ENCODE measurements at places on chromosomes 11 and 22.

- DNase-seq, result no peak
Measured at GRCh38 chr11:12175694-12176241, 65.4 kb downstream of the MICAL2 start.

- DNase-seq, result no peak
Measured at GRCh38 chr22:41047801-41048211, 44.6 kb upstream of the EP300 start.

DNA sequence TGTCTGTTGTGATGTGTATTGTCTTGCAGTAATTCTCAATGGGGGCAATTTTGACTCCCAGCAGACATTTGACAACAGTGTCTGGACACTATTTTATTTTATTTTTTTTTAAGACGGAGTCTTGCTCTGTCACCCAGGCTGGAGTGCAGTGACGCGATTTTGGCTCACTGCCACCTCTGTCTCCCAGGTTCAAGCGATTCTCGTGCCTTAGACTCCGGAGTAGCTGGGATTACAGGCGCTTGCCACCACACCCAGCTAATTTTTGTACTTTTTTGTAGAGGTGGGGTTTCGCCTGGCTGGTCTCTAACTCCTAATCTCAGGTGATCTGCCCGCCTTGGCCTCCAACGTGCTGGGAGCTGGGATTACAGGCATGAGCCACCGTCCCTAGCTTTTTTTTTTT lies 1.4 kb downstream of the RPS6KB2 start:
- no peak for DNase-seq

GRCh38 chr11:131373095-131373725 lies 2.8 kb downstream of the NTM start:
- DNase-seq, result no peak

DNA sequence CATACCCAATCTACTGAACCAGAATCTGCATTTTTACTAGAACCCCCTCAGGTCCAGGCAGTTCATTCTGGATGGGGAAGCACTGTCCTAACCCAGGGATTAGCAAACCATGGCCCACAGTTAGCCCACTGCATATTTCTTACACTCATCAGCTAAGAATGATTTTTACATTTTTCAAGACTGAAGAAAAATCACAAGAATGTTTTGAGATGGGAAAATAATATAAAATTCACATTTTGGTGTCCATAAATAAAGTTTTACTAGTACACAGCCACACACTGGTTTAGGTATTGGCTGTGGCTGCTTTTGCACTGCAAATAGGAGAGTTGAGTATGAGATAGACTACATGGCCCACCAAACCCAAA lies 59.4 kb downstream of the PPFIBP2 start:
- DNase-seq, result no peak

GRCh38 chr11:8459711-8460399 lies 134.2 kb downstream of the STK33 start:
- no peak for DNase-seq

GRCh38 chr11:22130462-22131053 lies 62.3 kb upstream of the ANO5 start:
- no peak for DNase-seq

DNA sequence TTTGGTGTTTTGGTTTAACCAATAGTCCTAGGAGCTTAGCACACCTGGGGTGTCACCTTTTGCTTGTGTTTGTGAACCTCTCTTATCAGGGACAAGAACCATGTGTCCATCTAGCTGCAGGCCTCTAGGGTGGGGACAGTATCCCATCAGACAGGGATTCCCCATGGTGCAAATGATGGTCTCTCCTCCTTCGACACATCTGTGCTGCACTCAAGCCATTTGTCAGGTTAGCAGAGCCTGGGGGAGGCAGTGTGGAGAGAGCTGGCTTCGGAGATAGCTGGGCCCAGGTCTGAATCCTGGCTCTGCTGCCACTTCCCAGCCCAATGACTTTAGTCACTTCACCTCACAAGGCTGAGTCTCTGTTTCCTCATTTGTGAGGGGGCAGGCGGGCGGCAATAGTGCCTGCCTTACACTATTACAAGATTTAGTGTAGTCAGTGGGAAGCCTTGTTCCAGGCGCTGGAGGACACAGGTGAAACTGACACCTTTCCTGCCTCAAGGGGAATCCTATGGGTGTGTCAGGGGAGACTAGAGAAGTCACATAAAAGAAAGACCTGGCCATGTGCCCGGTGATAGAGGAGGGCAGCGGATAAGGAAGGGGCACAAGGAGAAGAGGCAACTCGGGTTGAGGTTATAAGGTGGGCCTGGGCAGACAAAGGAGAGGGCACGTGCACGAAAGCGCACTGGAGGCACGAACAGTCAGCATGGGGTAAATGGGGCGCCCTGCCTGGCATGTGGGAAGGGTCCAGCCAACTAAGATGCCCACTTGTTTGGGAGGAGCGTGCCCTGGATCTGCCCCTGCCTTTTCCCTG lies 12.6 kb downstream of the KLHL35 start:
- DNase-seq, result no peak

GRCh38 chr11:96204721-96205459 lies 138.1 kb downstream of the MAML2 start:
- DNase-seq, result no peak

GRCh38 chr11:88398372-88398771 lies 60.8 kb upstream of the CTSC start:
- DNase-seq, result no peak

DNA sequence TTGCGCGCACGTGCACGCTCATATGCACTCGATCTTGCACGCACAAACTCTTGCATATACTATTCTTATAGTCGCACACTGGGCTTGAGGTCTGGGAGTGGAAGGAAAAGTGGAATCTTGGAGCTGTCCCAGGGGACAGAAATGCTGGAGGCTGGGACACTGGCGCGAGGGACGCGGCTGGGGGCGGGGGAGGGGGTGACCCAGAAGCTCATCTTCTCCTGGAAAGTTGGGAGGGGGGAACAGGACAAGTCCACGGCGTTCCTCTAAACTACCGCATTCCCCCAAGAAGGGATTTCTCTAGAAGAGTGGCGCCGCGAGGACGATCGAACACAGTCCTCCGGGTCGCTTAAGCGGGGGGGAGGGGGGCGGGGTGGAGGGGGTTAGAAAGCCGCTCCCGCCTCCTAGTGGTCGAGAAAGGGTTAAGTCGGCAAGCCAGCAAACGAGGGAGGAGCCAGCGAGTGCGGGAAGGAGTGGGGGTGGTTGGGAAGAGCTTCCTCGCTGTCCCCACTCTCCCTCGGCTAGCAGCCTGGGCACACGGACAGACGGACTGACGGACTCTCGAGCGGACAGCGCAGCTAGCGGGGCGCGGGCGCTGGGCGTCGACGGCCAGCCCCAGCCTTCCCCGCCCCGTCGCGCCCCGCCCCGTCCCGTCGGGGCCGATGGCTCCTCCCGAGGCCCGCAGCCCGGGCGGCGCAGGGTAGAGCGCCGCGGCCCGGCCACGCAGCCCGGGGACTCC lies at the start of gene RTN4RL2:
Gene RTN4RL2, plus strand, starts transcription at position 507 of the 736 bp plus-strand sequence. CDS start 338 bp downstream, outside the sequence.
- DNase-seq, result no peak

DNA sequence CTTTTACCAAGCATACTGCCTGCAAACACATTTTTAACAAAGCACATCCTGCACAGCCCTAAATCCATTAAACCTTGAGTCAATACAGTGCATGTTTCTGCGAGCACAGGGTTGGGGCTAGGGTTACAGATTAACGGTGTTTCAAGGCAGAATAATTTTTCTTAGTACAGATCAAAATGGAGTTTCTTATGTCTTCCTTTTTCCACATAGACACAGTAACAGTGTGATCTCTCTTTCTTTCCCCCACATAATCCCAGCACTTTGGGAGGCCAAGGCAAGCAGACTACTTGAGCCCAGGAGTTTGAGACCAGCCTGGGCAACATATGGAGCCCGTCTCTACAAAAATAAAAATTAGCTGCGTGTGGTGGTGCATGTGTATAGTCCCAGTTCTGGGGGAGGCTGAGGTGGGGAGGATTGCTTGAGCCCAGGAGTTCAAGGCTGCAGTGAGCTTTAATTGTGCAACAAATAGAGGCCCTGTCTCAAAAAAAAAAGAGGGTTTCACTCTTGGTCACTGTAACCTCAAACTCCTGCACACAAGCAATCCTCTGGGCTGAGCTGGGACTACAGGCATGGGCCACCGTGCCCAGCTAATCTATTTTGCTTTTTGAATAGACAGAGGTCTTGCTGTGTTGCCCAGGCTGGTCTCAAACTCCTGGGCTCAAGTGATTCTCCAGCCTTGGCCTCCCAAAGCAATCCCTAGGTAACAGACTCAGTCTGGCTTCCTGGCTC lies 19.7 kb upstream of the SLC3A2 start:
- no peak for DNase-seq

DNA sequence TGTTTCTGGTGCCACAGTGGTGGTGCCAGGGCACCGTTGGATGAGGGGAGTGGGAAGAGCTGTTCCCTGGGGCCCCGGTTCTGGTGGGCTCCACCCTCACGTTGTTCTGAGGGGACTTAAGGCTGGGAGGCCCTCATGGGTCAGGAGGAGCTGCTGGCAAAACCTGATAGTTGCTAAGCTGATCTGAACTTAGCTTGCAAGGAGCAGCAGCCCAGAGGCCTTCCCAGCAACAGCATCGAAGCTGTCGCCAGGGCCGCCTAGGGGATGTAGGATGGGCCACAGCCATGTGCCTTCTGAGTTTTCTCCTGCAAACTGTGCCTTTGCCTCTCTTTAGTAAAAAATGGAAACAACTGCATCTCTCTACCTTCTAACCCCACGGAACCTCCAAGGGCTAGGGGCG lies 240.2 kb downstream of the TBC1D22A start:
- DNase-seq, result no peak

- no peak for DNase-seq
Measured at GRCh38 chr11:119229741-119230140, 23.6 kb downstream of the CBL start.

- no peak for DNase-seq
Measured at GRCh38 chr22:42680648-42681047, 31.5 kb upstream of the CYB5R3 start.

- no peak for DNase-seq
Measured at GRCh38 chr11:103851166-103851651, 185.2 kb upstream of the DDI1 start.

DNA sequence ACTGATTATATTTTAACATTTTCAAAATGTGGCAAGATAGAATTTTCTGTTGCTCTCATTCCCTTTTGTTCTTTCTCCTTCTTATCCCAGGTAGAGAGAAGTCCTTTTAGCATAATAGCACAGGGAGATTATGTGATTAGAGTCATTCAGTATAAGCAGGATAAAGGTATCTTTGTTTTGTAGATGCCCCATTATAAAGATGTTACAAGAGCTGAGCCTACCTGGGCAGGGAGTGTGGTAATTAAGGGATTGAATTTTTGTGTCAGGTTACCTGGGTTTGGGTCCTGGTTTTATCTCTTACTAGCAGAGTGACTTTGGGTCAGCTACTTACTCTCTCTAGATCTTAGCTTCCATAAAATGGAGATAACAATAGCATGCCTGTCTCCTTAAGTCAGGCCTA lies 536.5 kb downstream of the TMEM135 start:
- no peak for DNase-seq

DNA sequence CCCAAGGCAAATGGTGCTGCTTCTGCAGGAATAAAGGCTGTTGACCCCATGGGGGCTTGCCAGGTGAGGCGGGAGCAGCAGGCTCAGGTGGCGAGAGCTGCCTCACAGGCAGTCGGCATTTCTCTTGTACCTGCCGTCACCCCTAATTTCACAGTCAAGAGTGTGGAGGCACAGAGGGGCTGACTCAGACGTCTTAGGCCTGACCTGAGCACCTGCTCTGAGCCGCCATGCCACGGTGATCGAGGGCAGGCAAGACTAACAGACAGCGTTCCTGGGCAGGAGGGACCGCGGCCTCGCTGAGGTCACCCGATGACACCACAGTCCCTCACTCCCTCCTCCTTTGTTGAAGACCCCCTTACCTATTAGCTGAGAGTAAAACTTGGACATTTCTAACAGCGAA lies 5.2 kb downstream of the ALG12 start:
- no peak for DNase-seq

DNA sequence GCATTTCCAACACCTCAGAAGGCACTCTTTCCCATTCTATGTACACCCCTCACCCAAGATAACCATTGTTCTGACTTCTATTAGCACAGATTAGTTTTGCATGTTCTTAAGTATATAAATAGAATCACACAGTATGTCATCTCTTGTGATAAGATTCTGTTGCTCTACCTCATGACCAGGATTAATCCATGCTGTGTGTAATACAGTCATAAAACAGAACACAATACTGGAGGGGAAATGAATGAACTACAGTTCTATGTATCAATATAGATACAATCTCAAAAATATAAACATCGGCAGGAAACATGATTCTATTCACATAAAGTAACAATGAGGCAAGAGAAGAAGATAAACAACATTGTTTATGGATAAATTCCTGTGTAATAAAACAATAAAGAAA lies 151.5 kb downstream of the ATG16L2 start:
- no peak for DNase-seq

GRCh38 chr11:359181-359714 lies 10.1 kb upstream of the B4GALNT4 start:
- DNase-seq, result no peak

- no peak for DNase-seq
Measured at GRCh38 chr22:25645266-25645665, 80.8 kb downstream of the GRK3 start.

- DNase-seq, result peak; percentile 89
Measured at GRCh38 chr22:18091916-18092526, 14.2 kb downstream of the PEX26 start.

- DNase-seq, result no peak
Measured at GRCh38 chr22:23704062-23704461, 13.2 kb downstream of the RGL4 start.

- peak; percentile 17 for DNase-seq
Measured at GRCh38 chr11:64765851-64766665, 6.3 kb upstream of the PYGM start.

- DNase-seq, result no peak
Measured at GRCh38 chr11:78733031-78733430, 158.4 kb upstream of the NARS2 start.

DNA sequence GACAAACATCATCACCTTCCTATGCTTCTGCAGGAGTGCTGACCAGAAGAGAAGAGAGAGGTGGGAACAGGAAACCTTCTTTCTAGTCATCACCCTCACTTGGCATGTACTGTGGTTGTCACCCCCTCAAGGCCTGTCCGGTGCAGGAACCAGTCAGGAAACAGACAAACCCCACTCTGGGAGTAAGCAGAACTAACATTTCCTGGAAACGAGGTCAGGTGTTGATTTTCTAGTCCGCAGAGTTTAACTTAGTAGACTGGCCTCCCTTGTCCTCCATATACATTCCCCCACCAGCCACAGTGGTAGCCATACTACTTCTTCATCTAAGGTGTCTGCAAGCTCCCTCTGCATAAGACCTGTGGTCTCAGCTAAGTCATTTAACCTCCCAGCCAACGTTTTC lies 80.7 kb upstream of the NCAM1 start:
- no peak for DNase-seq

Data from Peyer's patch (tissue), 4 donors.